ENCODE measurements at places on chromosomes 1 and 21. TPM values are rescaled to one million over a fixed set of nuclear protein-coding genes. Genes with fewer than 3 reads are reported as not detected.

Gene TMEM51
- 1.7 TPM for total RNA-seq

Gene C1orf167
- 0.32 TPM for total RNA-seq

Gene FCRLB
- 0.49 TPM for total RNA-seq

Gene RNU1-2
- under 0.01 TPM for total RNA-seq

Gene SLC45A1
- 1.3 TPM for total RNA-seq

Gene SLFNL1
- 0.65 TPM for total RNA-seq

Gene BMP8B
- total RNA-seq = not detected

Gene PRRX1
- 1,001 TPM for total RNA-seq

Gene TMEM125
- not detected for total RNA-seq

Gene SYT2
- not detected for total RNA-seq

Gene COPA
- total RNA-seq = 398 TPM

Gene KCNC4
- 1.6 TPM for total RNA-seq

Gene OSCP1
- total RNA-seq = 10.5 TPM

Gene LRRIQ3
- 0.65 TPM for total RNA-seq

Gene SELL
- total RNA-seq = under 0.01 TPM

Gene ANKRD65
- 0.81 TPM for total RNA-seq

Gene ALX3
- total RNA-seq = 1.9 TPM

Gene LMX1A
- not detected for total RNA-seq

Gene TAL1
- total RNA-seq = not detected

Gene CACHD1
- 30.4 TPM for total RNA-seq

Gene KLHDC7A
- not detected for total RNA-seq

Gene TNFAIP8L2
- total RNA-seq = not detected

Gene OR2L13
- not detected for total RNA-seq
